Activated naive CD8-positive, alpha-beta T cell treated with anti-CD3 and anti-CD28 coated beads for 36 hours (primary cell): ENCODE measurements at places on chromosomes 2 and 18.

DNA sequence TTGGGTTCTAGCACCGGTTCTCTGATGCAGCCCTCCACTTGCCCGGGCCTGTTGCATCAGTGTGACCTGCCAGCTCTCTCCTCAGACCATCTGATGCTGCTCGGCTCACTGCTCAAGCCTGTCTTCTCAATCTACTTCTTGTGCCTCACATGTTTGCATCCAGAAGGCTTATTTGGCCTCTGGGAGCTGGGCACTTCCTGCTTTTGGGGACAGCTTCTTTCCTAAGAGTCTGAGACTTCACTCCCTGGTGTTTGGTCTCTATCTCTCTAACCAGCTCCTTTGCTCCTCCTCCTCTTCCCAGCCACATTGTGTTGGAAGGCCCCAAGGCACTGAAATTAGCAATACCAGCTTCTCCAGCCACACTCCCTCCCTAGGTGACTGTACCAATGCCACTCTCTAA lies 212.8 kb downstream of the CDCA7 start:
- DNase-seq = no peak

DNA sequence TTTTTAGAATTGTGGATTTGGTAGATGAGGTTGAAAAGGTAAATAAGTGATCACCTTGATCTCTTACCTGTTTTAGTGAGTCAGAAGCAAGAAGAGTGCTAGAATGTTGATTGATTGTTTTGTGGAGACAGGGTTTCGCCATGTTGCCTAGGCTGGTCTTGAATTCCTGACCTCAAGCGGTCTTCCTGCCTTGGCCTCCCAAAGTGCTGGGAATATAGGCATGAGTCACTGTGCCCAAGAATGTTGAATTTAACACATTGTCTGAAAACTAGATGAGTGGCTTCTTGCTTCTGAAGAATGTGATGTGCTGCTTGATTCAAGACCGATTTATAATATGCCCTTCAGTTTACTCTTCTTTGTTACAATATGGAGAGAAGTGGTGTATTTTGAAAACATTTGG lies 121.3 kb downstream of the FMNL2 start:
- DNase-seq = no peak

GRCh38 chr2:63189026-63189425 lies 138.4 kb downstream of the OTX1 start:
- DNase-seq = no peak

DNA sequence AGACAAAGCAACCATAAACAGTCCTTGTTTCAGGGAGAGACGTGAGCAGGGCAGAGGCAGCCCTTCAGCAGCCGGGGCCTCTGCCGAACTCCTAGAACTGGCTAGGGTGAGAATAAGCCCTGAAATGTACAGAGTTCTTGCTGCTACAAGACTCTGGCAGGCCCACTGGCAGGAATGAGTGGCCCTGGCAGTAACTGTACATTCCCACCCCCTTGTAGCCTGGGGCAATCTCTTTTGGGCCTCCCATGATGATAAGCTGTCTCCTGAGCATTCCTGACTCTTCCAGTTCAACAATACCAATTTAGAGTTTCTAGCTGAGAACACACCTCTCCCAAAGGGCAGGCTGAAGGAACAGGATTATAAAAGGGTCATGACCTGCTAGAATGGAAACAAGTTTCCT lies 54.3 kb downstream of the HAUS1 start:
- no peak for DNase-seq

GRCh38 chr18:35950628-35950982 lies 21.9 kb upstream of the RMP24 start:
- DNase-seq = no peak

DNA sequence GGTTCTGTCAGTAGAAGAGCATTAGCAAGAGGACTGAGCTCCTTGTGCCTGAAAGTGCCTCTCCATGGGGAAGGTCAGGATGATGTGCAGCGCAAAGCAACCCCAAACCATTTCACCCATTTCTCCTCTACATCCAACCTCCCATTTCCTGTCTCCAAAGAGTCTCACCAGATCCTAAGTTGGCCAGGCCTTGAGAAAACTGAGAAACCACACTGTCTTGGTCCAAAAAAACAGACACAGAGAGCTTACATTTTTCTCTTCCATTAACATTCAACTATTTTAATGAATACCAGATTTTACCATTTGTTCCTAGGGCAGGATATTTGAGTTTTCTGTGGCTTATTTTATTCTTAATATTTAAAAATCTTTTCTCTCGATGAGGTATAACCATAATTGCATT lies 195.0 kb downstream of the EPHA4 start:
- no peak for DNase-seq

DNA sequence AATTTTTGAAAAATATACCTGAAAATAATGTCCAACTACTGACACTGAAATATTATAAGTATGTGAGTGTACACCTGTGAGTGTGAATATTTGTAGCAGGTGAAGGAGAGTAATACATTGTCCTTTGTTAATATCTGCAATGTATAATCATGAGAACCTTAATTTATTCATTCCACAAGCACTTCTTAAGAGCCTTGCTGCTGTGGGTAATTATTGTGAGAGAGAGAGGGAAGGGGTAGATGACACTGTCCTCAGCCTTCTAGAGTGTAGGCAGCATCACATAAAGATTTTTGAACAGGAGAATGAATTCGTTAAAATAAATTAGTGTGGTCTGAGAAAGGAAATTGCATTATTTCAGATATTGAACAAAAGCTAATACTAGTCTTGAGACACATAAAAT lies 157.2 kb downstream of the MAP2 start:
- no peak for DNase-seq

DNA sequence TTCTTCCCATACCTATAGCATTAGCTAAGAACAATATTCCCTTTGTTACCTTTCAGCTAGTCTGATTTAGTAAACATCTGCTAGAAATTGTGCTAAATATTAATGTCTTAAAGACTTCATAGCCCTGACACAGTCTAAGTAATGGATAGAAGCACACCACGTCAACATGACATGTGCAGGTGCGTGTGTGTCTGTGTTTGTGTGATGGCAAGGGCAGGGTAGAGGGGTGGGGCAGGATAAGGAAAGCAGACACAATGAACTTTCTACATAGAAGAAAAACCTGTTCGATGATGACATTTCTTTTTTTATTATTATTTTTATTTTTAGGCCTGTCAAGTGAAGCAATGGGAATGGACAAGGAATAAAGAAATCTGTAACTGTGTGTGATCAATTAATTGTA lies 223.3 kb downstream of the NOL4 start:
- DNase-seq = no peak

DNA sequence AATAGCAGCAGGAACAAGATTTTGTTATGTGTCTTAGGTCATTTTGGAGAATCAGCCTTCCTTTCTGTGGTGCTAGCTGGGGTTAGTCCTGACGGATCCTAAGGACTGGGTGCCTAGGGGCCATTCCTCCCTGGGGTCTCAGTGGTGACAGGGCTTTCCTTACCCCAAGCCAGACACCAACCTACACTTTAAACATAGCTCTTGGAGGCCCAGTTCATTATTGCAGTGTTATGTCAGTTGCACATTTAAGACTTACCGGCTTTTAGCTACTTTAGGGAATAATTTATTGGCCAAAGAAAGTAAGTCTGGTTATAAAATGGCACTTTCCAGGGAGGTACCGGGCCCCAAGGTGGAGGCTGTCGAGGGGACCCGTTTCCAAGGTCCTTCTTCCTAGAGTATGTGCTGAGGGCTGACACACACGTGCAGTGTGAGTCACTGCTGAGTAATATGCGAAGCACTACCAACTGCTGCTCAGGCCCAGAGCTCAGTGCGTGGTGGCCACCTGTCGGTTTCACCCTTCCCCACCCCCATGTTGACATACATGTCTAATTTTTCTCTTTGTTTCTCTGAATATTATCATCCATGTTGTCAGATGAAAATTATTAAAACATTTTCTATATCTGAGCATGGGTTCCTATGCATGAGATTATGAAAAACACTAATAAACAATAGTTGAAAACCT lies 37.0 kb upstream of the GRHL1 start:
- peak; percentile 37 for DNase-seq

DNA sequence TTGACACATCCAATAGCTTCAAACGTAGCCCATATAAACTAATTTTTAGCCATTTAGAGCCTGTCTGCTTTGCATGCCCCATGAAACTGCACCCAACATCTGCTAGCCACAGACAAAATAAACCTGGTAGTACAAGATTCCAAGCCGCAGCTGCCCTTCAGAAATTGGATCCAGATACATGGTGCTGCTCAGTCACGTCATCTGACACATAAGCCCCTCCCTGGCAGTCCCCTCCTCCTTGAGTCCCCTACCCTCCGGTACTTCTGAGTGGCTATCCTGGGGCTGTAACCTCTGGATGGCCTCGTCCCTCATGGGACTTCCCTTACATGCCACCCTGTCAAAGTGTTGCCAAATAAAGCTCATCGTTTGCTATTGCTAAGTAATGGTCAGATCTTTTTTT lies 33.8 kb downstream of the PROC start:
- no peak for DNase-seq

GRCh38 chr2:161427664-161428587 lies 11.8 kb downstream of the TBR1 start:
- DNase-seq = no peak

DNA sequence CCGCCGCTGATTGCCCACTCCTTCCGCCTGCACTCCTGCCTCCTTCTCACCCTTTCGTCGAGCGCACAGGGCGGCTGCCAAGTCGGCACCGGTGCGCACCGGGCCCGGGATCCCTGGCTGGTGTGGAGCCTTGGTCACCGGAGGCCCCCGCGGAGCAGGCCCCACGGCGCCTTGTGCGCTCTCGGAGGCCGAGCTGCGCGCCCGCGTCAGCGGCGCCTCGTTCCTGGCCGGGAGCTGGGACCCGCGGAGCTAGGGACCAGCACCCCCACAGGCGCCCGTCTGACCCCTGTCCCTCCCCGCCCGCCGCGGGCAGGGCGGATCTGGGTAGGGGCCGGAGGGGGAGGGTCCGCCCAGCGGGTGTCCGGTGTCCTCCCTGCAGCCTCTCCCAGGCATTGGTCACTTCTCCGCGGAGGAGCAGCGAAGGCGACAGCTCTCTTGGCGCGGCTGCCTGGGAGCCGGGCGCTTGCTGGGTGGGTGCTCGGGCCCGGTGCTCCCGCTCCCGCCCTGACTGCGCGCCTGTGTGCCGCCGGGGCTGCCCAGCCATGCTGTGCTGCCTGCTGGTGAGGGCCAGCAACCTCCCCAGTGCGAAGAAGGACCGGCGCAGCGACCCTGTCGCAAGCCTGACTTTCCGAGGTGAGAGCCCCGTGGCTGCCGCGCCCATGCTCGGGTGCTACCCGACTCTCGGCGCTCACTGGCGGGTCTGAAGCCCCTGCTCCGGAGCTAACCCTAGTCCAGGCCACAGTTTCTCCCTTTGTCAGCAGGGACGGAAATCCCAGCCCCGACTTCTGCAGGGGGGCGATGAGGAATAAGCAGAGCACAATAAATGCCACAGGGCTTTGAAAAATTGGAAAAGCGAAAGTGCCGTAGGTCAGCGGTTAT lies 13.2 kb downstream of the DYSF start:
- peak; percentile 11 for DNase-seq

DNA sequence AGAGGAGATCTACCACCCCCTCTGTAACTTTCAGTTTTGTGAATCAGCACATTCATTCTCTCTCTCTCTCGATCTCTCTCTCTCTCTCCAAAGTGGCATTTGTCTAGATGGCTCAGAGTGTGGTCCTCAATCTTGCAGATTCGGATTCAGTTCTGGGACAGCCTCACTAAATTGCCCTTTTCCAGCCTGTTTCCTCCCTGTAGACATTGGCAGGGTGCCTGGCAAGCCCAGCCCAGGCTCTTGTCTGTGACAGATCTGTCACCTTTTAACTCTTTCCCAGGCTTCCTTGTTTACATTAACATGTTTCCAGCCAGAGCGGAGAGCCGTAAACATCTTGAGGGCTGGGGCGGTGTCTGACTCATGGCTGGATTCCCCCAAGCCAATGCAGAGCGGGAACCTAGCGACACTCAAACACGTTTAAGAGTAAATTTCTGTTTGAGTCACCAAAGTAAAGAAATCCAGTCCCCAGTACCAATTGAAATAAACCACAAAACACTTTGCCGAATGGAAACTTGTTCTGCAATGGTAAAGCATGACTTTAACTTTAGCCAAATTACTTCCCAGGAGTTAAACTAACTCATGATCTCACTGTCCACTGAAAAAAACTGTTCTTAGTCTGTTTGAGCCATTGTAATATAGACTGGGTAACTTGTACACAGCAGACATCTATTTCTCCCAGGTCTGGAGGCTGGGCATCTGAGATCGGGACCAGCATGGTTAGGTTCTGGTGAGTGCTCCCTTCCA lies 6.6 kb upstream of the CYP27C1 start:
- peak; percentile 44 for DNase-seq

- no peak for DNase-seq
These were observed 90.3 kb upstream of the SESTD1 start for GRCh38 chr2:179354739-179355537.

DNA sequence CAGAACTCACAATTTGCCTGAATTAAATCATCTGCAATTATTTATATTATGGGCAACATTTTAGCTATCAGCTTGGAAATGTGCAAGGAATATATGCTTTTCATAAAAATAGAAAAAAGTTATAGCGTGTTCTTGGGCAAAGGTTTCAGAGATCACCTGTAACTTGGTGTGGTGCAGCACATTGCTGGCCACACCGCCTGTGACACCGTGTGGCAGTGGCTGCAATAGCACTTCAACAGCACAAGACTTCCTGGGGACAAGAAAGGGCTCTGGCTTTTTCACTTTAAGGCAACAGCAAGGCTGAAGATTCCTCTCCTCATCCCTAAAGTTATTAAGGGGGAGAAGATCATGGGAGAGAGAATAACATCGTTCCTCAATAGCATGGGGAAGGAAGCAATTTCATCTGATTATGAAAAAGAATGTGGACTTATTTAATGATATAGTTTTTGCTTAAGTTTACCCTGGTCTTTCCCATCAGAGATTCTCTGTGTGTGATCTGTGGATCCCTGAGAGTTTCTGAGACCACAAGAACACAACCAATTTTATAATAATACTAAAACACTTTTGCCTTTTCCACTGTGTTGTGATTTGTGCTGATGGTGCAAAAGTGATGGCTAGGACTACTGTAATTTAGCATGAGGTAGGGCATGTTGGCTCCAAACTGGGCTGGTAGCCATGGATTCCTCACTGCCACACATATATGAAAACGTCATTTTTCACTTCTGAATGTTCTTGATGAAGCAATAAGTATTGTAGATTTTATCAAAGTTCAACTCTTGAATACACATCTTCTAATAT lies 15.0 kb upstream of the SERPINB3 start:
- no peak for DNase-seq

DNA sequence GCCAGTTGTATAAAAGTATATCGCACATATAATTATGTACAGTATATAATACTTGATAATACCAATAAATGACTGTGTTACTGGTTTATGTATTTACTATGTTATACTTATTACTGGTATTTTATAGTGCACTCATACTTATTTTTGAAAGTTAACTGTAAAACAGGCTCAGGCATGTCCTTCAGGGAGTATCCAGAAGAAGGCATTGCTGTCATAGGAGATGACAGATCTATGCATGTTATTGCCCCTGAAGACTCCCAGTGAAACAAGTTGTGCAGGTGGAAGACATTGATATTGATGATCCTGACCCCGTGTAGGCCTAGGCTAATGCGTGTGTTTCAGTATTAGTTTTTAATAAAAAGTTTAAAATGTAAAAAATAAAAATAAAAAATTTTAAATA lies 20.3 kb upstream of the ASXL3 start:
- DNase-seq = no peak

GRCh38 chr2:30792521-30792920 lies 14.7 kb downstream of the CAPN13 start:
- DNase-seq = no peak
